Motor neuron (in vitro differentiated cells): ENCODE measurements at places on chromosomes 2 and 18.

DNA sequence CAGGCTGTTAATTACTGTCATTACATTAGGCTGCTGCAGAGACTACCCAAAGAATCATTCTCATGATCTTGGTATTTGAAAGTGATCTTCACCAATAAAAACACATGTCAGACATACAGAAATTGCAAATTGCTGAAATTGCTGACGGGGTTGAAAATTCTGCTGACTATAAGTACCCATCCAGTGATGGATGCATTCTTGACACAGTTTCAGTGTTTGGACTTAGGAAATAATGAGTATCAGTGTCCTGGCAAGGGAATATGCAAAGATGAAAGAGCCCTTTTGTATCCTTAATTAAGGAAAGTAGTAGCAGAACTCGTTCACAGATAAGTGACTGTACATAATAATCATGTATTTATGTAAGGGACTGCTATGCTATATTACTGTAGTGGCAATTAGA, 221.1 kb upstream of the ATP5MC3 start:
- no peak for ATAC-seq

DNA sequence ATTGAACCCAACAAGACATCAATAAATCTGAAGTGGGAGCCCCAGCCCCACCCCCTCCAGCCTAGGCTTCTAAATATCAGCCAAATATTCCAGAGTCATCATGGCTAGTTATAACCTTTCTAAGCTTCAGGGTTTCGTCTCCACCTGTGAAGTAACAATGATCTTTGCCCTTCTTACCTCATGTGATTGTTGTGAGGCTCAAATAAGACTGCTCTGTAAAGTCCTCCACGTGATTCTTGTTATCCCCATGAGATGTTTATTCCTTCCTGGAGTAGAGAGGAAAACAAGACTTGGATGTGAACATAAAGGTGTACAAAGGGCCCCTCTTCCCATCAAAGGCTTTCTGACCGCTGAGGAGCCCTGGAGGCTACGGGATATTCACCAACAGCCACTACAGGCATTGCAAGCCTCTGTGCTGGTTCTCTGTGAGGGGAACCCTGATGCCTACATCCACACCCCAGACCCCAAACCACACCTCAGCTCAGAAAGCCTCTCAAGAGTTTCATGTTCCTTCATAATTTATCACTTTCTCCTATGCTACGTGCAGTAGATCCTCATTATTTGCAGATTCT, 20.1 kb upstream of the REEP1 start:
- ATAC-seq: no peak

GRCh38 chr18:32576296-32576916, 105.7 kb upstream of the GAREM1 start:
- peak; percentile 61 for ATAC-seq

GRCh38 chr18:72013427-72013850, 530.7 kb downstream of the CBLN2 start:
- ATAC-seq: peak; percentile 95

DNA sequence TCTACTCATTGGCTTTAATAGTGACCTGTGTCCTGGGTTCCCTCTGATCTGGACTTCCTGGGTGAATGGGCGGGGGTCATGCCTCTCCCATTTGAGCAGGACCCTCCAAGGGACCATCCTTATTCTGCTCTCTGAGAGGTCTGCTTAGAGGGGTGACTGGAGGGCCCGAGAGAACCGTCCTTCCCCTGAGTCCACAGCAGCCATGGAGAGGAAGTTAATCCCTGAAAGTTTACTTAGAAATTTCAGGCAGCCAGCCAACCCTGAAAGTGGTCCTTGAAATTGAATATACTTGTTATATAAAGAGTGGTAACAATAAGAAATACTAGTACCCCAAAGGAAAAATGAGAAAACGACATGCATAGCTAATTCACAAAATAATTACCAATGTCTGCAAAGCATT, 226.1 kb downstream of the DYSF start:
- no peak for ATAC-seq
